ENCODE measurements at places on chromosomes 6 and 20. TPM values are rescaled to one million over a fixed set of nuclear protein-coding genes. Genes with fewer than 3 reads are reported as not detected.

TPBG gene
- 2.8 TPM for total RNA-seq

MROH8 gene
- total RNA-seq: 3.7 TPM

TRIM40 gene
- total RNA-seq: not detected

CYB5R4 gene
- total RNA-seq: 15.9 TPM

BANF2 gene
- total RNA-seq: not detected

- no peak for DNase-seq
Measured at GRCh38 chr6:147999001-147999540, 343.6 kb upstream of the SASH1 start.

DNA sequence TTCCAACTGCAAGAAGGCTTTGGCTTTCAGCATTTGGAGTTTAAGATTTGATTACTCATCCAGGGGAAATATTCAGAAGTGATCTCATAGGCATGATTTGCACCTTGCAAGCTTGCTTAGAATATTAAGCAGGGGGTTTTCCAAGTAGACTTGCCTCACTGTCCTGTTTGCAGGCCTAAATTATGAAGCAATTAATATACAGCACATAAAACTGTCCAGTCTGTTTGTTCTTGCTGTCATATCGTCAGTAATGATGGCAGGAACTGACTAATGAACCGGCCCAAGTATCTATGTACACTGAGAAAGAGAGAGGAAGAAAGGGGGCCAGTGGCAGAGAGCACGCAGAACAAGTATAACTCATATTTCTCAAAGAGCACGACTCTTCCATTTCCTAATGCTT, 212.5 kb upstream of the SUPT3H start:
- no peak for DNase-seq

- no peak for DNase-seq
Measured at GRCh38 chr20:40875116-40876085, 153.2 kb upstream of the TOP1 start.

DNA sequence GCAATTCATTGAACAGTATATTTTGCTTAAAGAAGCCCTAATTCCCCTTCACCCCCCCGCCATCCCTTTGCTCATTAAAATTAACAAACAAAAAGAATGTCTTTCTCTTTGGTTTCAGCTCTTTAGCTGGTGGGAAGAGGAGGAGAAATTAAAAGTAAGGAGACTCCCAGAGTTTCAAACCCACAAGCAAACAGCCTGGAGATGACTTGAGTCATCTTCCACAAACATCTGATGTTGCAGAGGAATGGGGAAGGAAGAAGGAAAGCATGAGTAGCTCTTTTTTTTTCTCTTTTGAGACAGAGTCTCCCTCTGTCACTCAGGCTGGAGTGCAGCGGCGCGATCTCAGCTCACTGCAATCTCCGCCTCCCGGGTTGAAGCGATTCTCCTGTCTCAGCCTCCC, 189.6 kb downstream of the ADAT2 start:
- DNase-seq: no peak

DNA sequence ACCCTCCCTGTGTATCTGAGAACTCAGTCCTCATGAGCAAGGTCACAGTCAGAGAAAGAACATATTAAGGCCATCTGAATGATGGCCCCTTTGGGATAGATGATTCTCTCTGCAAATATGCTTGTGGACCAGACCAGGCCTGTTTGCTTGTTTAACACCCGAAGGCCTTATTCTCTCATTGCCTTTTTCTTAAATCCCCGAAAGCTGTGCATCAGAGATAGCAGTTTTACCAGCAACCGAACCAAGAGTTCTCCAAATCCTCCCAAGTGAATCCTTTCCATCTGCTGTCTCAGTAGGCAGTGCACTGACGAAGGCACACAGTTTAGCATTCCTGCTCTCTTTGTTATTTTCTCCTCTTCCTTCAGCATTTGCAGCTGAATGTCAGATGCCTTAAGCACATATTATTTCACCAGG, 79.8 kb downstream of the TRMT6 start:
- no peak for DNase-seq

GRCh38 chr6:304833-305370, 12.6 kb downstream of the DUSP22 start:
- no peak for DNase-seq

DNA sequence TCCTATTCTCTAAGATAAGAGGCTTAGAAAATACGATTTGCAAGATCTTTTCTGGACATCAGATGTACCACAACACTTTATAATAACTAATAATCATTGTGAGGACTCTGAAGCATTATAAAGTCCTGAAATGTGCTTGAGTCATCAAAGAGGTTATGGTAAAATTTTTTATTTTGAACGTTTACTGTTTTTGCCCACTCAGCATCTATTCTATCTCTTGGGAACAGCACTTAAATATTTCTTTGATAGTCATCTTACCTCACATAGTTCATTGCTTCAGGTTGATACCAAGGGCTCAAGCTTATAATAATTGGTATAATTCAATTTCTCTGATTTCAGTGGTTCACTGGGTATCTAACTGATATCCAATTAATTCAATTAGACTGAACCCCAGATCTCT, 700.5 kb downstream of the KHDRBS2 start:
- no peak for DNase-seq

- DNase-seq: no peak
Measured at GRCh38 chr20:53899351-53900167, 170.8 kb downstream of the BCAS1 start.

GRCh38 chr20:38725148-38725901, 1.0 kb downstream of the SLC32A1 start:
- no peak for DNase-seq

DNA sequence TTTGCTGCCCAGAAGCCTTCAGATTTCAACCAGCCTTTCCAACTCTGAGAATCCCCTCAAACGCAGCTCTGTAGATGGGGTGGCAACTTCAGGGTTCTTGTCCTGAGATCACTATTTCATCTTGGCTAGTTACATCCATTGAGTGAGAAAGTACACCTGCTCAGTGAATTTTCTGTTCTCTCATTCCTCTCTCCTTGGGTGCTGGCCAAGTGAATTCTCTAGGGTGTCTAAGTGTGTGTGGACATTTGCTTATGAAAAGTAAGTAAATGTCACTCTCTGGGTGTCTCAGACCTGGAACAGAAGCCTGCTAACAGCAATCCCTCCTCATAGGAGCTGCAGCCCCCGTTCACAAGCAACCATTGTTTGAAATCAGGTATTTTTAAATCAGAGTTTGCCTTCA, 3.8 kb downstream of the RIN2 start:
- no peak for DNase-seq

- no peak for DNase-seq
Measured at GRCh38 chr20:48751871-48752270, 75.9 kb downstream of the PREX1 start.

- DNase-seq: peak; percentile 78
Measured at GRCh38 chr6:163962627-163963117, 548.2 kb downstream of the QKI start.

- DNase-seq: no peak
Measured at GRCh38 chr6:158026901-158027589, 45.4 kb downstream of the SYNJ2 start.

Data from Right ventricle myocardium inferior (tissue), 1 donor.